ENCODE measurements at places on chromosomes 16 and 17.
A peak's percentile ranks its signal among the peaks of the same experiment; 100 is the strongest.

GRCh38 chr16:57601801-57602478, 26.5 kb upstream of the ADGRG1 start:
- DNase-seq: peak; percentile 44

DNA sequence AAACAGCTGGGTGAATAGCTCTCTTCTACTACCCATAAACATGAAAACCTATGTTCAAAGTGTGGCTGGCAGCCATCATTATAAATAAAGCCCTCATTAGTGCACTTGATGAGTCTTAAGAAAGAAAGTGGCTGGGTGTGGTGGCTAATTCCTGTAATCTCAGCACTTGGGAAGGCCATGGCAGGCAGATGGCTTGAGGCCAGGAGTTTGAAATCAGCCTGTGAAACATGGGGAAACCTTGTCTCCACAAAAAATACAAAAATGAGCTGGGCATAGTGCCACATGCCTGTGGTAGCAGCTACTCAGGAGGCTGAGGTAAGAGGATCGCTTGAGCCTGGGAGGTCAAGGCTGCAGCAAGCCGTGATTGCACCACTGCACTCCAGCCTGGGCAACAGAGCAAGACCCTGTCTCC, 28.3 kb upstream of the APPBP2 start:
- DNase-seq: no peak

DNA sequence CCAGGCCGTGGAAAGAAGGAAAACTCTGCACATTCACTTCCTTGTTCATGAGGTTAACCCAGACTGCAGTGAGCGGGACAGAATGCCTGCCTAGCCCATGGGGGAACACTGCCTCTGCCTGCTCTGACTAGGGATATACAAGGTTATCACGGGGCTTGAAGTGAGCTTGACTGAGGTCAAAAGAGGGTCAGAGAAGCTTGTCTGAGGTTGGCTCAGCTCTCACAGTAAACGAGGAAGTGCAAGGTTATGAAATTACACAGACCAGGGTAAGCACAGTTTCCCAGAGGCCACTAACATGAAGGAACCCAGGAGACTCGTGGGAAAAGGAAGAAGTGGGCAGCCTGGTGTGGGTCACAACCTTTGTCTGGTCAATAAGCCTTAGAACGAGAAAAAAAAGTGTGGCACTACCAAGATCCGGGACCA, 28.7 kb downstream of the HIC1 start:
- no peak for DNase-seq

DNA sequence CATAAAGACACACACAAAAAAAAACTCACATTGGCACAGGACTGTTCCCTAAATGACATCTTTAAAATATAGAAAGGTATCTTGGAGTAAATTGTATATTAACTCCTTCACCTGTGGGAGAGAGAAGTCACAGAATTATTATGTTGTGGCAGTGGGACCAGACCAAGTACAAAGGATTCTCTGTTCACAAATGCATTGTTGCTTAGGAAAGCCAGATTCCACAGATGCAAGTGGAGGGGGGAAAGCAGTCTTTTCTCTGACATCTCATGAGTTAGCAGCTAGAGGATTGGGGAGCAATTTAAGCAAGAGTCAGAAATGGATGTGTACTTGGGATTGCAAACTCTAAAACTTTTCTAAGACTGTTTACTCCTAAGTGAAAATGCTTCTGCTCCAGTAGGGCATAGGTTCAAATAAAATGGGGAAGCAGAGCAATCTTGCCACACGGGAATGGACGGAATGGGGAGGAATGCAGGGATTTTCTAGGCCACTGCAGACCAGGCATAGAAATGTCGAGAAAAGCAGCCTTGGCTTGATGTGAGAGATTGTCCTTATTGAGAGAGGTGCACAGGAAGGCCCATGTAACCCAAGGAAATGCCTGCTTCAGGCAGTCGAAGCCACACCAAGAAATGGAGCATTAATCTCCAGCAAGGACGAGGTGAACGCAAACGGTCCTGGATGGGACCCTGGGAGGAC, 4.1 kb upstream of the PMP22 start:
- DNase-seq: no peak

- DNase-seq: no peak
Measured at GRCh38 chr16:77715145-77715544, 7.2 kb upstream of the NUDT7 start.

- DNase-seq: no peak
Measured at GRCh38 chr17:36184023-36184765, 7.8 kb upstream of the TBC1D3B start.

- DNase-seq: no peak
Measured at GRCh38 chr17:12519956-12520594, 145.6 kb upstream of the MYOCD start.

DNA sequence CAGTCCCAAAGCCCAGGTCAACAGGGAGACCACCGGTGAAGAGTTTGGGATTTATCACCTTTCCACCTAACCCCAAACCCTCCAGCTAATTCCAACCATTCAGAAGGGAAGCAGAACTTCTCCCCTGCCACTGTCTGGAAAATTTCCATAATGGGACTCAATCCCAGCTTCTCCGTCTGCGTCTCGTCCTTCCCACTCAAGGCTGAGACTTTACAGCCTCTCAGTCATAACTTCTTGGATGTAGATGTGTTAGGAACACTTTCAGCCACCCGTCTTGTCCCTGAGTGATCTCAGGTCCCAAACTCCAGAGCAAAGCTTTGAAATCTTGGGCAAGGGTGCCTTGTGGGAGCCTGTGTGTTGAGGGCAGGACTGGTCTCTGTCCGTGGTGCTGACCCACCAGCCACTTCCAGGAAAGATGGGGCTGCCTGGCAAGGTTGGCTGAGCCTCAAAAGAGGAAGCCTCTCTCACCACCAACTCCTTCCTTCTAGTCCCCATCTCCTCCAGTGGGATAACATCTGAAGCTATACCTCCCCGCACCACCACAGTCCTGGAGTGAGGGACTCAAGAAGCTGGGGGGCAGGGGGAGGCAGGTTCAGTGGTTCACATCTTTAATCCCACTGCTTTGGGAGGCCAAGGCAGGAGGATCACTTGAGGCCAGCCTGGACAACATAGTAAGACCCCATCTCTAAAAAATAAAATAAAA, 9.3 kb downstream of the GAS2L2 start:
- DNase-seq: no peak

GRCh38 chr16:15739950-15740349, 89.9 kb downstream of the NDE1 start:
- no peak for DNase-seq

DNA sequence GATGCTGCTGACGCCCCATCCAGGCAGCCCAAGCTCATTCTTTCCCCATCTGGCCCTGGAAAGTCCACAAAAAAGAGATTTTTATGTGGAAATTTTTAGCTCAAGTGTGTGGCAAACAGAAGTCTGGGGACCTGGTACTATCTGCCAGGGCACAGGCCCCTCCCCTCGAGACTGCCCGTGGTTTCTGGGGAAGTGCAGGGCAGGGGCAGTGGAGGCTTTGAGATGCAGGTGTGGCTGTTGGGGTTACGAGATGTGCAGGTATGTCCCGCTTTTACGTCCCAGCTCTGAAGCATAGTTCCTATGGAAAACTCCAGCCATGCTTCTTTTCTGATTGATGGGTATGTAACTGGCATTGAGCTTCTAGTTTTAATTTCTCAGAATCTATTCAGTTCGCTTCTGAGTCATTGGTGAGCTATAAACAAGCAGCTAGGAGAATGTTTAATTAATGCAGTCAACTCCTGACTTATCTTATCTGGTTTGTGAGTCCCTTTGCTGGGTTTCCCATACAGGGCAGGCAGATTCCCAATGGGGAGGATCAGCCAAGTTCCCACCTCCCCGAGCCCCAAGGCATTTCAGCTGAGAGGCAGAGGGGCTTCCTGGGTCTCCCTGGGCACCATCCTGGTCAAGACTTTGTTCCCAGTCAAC, 16.2 kb downstream of the TBX4 start:
- no peak for DNase-seq

GRCh38 chr17:73838815-73839214, 194.6 kb upstream of the SDK2 start:
- no peak for DNase-seq

DNA sequence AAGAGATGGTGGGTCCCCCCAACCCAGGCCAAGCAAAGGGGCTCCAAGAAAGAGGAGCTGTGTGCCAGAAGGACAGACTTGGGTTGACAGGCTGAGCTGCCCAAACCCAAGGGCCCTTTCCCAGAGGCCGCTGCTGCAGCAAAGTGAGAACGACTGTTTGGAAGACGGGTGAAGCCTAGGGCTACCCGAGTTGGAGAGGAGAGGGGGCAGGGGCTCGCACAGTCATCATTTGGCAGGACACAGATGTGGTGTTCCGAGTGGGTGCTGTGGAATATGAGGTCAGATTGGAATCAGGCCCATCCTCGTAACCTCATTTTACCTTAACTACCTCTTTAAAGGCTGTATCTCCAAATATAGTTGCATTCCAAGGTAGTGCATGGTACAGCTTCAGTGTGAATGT, 5.3 kb upstream of the MFAP4 start:
- no peak for DNase-seq

DNA sequence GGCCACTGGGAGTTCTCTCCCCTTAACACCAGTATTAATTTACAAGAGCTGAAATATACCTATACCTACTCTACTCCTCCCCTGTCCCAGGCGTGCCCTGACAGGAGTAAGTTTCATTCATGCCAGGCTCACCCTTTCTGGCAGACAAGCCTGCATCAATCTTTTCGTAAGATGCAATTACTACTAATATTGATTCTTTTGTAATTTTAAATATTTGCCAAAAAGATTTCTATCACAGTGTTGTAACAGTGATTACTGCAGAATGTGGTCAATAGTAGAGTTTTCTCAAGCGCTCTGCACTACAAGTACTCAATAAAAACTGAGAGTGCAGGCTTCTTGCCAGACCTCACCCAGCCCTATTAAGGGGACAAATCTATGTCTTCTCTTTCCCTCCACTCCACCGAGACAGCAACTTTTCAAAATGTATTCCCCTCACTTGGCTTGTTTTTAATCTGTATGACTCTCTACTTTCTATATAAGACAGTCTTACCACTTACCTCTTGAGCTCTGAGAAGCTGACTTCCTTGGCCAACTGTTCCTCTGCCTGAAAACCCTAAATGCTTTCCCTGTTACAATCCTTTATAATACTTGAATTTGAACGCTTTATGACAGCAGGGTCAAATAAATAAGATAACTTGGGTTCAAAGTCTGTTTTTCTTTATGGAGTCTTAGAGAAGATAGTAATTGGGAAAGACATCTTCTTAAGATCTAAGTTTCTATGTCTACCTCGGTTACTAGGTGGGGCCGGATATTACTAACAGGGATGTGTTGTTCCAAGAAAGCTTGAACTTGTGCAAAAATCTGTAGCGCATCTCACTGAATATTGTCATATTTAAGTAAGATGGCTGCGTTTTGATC, at the start of gene TMIGD1:
Gene TMIGD1, minus strand, starts transcription at position 555 of the 858 bp plus-strand sequence. CDS start 1,924 bp downstream, outside the sequence.
- no peak for DNase-seq

DNA sequence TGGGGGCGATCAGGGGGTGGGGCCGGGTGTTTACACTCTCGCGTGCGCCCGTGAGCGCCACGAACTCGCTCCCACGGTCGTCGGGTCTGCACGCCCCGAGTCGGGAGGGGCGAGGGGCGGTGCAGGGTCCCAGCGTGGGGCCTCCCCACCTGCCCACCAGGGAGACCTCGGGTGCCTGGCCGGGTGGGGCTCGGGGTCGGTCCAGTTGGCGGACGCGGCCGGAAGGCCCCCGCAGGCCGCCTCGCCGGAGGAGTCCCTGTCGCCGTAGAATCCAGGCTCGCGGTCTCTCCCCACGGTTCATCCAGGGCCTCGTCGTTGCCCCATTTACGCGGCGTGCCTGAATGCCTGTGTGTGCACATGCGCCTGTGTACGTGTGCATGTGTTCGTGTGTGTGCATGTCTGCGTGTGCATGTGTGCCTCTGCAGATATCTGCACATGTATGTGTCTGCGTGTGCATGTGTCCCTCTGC, 510 bp upstream of the RAB40B start:
- DNase-seq: no peak
